ENCODE measurements at places on chromosomes 16 and 17.

DNA sequence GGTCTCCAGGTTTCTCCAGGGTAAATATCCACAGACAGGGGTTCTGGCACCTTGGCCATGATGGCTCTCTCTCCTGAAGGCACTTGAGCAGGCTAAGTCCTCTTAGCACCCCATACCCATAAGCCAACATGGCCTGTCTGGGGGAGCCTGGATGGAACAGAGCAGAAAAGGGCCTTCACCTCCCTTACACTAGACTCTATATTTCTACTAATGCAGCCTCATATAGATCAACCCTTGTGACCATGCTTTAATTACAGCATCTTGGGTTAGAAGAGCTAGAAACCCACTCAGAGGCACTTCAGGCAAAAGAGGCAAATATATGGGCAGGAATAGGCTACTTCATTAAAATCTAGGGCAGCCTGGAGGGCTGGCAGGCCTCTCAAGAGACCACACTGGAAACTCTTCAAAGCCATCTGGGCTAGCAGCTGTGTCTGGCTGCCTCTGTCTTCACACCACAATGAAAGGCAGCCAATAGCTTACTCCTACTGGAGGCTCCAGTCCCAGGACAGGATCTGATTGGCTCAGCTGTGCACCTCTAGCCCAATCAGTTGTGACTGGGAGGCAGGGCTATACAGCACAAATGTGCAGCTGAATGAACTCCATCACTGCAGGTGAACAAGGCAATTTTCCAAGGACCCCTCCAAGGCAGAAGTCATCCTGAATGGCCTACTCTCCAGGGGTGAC is 4.7 kb upstream of the CDT1 start:
- no peak for DNase-seq

DNA sequence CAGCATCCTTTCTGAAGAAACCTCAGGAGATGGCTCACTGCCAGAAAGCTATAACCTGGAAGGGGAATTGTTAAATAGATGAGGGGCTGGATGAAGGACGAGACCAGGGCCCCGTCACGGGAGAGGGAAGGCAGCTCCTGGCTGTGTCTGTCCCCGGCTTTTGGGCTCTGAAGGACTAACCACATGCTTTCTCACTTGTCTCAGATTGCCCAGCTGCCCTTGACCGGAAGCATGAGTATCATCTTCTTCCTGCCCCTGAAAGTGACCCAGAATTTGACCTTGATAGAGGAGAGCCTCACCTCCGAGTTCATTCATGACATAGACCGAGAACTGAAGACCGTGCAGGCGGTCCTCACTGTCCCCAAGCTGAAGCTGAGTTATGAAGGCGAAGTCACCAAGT is 14.5 kb downstream of the SERPINF1 start:
- DNase-seq: no peak

GRCh38 chr17:51270636-51271035 is 10.3 kb downstream of the UTP18 start:
- DNase-seq: no peak

DNA sequence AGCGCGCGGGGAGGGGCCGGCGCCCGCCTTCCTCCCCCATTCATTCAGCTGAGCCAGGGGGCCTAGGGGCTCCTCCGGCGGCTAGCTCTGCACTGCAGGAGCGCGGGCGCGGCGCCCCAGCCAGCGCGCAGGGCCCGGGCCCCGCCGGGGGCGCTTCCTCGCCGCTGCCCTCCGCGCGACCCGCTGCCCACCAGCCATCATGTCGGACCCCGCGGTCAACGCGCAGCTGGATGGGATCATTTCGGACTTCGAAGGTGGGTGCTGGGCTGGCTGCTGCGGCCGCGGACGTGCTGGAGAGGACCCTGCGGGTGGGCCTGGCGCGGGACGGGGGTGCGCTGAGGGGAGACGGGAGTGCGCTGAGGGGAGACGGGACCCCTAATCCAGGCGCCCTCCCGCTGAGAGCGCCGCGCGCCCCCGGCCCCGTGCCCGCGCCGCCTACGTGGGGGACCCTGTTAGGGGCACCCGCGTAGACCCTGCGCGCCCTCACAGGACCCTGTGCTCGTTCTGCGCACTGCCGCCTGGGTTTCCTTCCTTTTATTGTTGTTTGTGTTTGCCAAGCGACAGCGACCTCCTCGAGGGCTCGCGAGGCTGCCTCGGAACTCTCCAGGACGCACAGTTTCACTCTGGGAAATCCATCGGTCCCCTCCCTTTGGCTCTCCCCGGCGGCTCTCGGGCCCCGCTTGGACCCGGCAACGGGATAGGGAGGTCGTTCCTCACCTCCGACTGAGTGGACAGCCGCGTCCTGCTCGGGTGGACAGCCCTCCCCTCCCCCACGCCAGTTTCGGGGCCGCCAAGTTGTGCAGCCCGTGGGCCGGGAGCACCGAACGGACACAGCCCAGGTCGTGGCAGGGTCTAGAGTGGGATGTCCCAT is 232.8 kb downstream of the SEC14L1 start:
- peak; percentile 34 for DNase-seq

- no peak for DNase-seq
Observed at GRCh38 chr16:78257376-78257728, 157.9 kb downstream of the WWOX start.

DNA sequence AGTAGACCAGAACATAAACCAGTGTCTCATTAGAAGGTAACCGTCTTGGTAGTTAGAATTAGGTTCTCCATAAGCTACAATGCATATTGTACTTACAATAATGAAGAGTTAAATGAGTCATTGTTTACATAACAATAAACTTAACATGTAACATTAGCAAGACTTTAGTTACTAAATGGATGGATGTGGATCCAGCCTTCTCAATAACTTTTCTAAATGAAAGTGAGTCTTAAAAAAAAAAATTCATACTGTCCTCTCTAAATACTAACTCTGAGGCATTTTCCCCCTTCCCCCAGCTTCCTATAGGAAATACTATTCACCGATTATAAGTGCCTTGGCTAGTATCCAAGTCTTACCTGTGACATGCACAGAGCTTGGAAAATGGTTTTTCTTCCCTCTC is 155.3 kb downstream of the CYB561 start:
- no peak for DNase-seq

GRCh38 chr16:87854053-87854906 is 15.0 kb downstream of the SLC7A5 start:
- peak; percentile 50 for DNase-seq

DNA sequence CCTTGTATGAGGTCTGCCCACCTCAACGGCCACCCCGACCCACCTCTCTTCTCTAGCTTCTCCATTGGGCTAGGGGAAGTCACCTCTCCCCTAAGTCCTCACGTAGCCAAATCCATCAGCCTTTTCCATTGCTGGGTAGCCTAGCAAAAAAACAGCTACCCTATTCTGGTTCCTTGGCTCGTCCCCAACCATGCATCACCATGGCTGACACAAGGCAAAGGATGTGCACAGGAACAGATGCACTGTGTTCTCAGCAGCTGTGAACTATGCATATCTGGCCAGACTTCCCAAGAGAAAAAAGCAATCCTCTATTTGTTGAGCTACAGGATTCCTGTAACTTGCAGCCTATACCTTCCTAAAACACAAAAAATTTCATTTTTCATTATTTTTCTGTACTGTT is 22.0 kb upstream of the FLCN start:
- DNase-seq: no peak

- no peak for DNase-seq
Observed at GRCh38 chr17:62822080-62822904, 14.2 kb upstream of the MARCHF10 start.

GRCh38 chr16:23276821-23277220 is 25.3 kb upstream of the SCNN1B start:
- no peak for DNase-seq

- DNase-seq: no peak
Observed at GRCh38 chr16:75644240-75645012, 3.0 kb downstream of the KARS1 start.

DNA sequence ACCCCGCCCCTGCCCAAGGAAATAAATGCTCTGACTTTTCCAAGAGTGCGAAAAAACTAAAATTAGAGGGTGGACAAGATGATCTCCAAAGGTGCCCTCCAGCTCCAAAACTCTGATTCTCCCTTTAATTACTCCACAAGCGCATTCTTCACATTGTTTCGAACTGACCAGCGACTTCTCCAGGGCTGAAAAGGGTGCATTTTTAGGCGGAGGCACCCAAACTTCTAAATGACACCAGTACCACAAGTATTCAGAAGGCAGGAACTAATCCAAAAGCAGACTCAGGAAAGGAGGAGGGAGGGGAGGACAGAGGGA is 750 bp downstream of the ZFHX3 start:
- DNase-seq: no peak

DNA sequence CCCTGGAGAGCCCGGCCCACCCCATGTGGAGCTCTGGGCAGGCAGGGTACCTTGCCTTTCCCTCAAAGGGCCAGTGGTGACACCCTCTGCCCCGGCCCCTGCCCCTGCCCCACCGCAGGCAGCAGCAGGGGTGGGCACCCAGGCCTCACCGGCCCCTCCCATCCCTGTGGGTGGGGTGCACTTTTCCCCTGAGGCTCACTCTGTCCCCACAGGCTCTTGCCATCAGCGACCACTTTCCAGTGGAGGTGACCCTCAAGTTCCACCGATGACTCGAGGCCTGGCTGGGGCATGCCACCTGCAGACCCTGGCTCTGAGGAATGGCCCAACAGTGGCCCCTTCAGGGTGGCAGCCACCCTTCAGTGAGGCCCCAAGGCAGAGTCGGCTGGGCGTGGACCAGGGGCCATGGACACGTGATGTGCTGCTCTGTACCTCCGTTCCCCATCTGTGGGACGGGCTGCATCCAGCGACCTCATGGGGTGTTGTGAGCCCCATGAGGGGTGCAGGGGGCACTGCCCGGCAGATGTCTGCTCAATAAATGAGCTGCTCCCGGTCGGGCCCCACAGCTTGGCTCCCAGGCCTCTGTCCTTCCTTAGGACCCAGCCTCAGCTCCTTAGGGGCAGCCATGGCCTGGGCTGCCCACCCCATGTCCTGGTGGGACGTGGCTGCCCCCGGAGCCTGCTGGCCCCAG is 2.0 kb downstream of the DNASE1L2 start:
- no peak for DNase-seq

All from activated gamma-delta T cell (primary cell).